ENCODE measurements at places on chromosomes 1 and 21. TPM values are rescaled to one million over a fixed set of nuclear protein-coding genes. Genes with fewer than 3 reads are reported as not detected.

DNA sequence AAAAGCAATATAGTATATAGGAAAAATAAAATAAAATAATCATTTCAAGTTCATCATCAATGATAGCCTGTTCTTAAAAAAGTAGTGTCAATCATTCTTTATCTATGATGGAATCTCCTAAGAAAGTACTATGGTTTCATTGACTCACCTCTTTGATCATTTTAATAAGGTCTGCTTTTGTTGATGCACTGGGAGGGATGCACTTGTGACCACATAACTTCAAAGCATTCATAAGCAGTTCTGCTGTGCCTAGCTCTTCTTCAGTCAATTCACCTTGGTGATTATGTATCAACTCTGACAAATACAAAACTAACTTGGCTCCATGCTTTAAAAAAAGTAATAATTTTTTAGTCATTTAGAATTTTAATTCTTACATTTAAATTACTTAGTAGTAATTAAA lies 84.8 kb upstream of the GNG4 start:
- DNase-seq, result no peak

DNA sequence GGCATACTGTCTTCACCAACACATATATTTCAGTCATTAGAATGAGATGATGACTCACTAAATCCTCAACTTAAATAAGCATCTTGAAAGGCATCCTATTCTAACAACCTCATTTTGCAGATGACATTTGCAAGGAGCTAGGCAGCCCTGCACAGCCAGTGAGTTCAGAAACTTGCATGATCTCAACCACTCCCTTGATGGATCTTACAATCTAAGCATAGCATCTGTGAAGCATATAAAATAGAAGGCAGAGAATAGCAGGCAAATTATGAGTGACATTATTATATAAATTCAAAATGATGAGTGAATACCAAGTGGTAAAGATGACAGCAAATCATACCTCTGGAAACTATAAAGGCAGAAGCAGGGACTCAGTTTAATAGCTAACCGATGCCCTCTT lies 31.6 kb downstream of the KRTAP20-3 start:
- DNase-seq, result no peak

- no peak for DNase-seq
Observed at GRCh38 chr21:46057710-46058241, 40.1 kb upstream of the COL6A2 start.

UBE2U gene
- not detected for total RNA-seq

ARHGAP30 gene
- 2.6 TPM for total RNA-seq

DNA sequence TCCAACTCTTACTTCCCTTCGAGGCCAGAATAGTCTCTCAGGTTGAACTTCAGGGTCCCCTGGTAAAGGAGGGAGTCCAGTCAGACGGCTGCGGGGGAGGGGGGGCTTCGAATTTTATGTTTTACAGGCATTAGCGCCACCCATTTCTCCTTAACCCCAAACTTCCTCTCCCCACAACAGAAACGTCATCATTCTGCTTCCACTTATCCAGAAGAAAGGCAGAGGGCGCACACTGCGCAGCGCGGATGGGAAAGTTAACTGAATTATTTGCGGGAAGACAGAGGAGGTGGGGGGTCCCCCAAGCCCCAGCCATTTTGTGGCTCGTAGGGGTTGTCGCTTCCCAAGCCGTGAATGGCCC lies 529 bp upstream of the PRMT2 start:
- DNase-seq, result no peak

GRCh38 chr1:212070720-212071302 lies 35.3 kb downstream of the DTL start:
- no peak for DNase-seq

- no peak for DNase-seq
Observed at GRCh38 chr1:17280894-17281293, 27.1 kb upstream of the PADI4 start.

GRCh38 chr1:119687434-119688079 lies 24.2 kb upstream of the PHGDH start:
- no peak for DNase-seq
